ENCODE measurements at places on chromosomes 7 and 10. TPM values are rescaled to one million over a fixed set of nuclear protein-coding genes. Genes with fewer than 3 reads are reported as not detected.

NUDCD3 gene
- 44.8 TPM for total RNA-seq

ACBD7 gene
- total RNA-seq = 4.2 TPM

TMEM72 gene
- 1.3 TPM for total RNA-seq

GPR85 gene
- 0.32 TPM for total RNA-seq

MALRD1 gene
- total RNA-seq = 0.57 TPM

GSTK1 gene
- 221 TPM for total RNA-seq

GRCh38 chr7:63054191-63054661 is 944.4 kb upstream of the ZNF722 start:
- no peaks in the 10 kb centered on the region for H3K36me3 ChIP-seq
- H3K27me3 ChIP-seq = no peaks in the 10 kb centered on the region
- no peaks in the 10 kb centered on the region for H3K4me1 ChIP-seq
- H3K27ac ChIP-seq = no peak overlapping the region
- no peak overlapping the region for H3K4me3 ChIP-seq

DNA sequence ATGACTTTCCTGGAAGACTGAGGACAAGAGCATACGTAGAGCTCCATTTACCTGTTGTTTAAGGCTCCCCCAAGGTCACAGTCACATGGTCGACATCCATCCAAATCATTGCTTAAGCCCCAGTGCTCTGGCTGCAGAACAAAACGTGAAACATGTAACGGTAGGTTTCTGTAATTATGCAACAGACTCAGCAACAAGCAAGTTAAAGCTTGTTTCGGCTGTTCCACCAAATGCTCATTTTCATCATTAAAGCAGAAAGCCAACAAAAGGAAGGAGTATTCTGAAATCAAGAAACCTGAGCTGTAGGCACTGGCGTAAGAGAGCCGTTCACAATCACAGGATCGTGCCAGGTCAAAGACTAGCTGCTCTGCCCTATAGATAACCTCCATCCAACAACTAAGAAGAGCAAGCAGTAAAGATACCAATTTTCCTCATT is 30.0 kb downstream of the LAMB1 start:
- no peak overlapping the region for H3K27ac ChIP-seq
- no peaks in the 10 kb centered on the region for H3K27me3 ChIP-seq
- DNase-seq = peak; percentile 75
- H3K36me3 ChIP-seq = no peaks in the 10 kb centered on the region
- H3K4me3 ChIP-seq = no peak overlapping the region

- no peak overlapping the region for H3K27ac ChIP-seq
- no peak overlapping the region for H3K4me3 ChIP-seq
- H3K36me3 ChIP-seq = no peaks in the 10 kb centered on the region
- no peaks in the 10 kb centered on the region for H3K4me1 ChIP-seq
- no peak for DNase-seq
These were observed 3.4 kb downstream of the CLEC2L start for GRCh38 chr7:139526578-139527544.

GRCh38 chr7:39904077-39904486 is 46.0 kb upstream of the CDK13 start:
- H3K36me3 ChIP-seq = no peaks in the 10 kb centered on the region
- H3K27ac ChIP-seq = no peak overlapping the region
- peaks cover 4% of the 10 kb centered on the region for H3K4me1 ChIP-seq
- H3K27me3 ChIP-seq = no peaks in the 10 kb centered on the region
- no peak overlapping the region for H3K4me3 ChIP-seq

GRCh38 chr10:77591238-77591880 is 46.2 kb downstream of the KCNMA1 start:
- H3K27me3 ChIP-seq = no peaks in the 10 kb centered on the region
- no peaks in the 10 kb centered on the region for H3K4me1 ChIP-seq
- DNase-seq = no peak
- H3K27ac ChIP-seq = no peak overlapping the region
- H3K4me3 ChIP-seq = no peak overlapping the region
- H3K36me3 ChIP-seq = no peaks in the 10 kb centered on the region

DNA sequence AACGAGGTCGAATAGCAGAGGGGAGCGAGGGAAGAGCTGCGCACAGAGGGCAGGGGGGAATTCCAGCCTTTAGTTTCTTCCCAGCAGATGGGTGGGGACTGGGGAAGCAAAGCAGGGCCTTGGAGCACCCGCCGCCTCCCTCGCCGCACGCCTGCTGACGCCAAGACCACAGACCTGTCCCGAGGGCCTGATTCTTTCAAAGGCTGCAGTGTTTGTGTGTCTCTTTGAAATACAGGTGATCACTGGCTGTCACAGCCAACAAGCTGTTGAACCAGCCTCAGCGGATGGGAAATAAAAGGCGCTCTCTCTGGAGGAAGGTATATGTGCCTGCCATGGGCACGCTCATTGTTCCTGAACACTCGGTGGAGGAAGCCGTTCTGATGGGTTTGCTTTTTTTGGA is 119.3 kb downstream of the FAM53B start:
- H3K4me1 ChIP-seq = peaks cover 21% of the 10 kb centered on the region
- DNase-seq = no peak
- H3K4me3 ChIP-seq = no peak overlapping the region
- no peak overlapping the region for H3K27ac ChIP-seq
- no peaks in the 10 kb centered on the region for H3K36me3 ChIP-seq

DNA sequence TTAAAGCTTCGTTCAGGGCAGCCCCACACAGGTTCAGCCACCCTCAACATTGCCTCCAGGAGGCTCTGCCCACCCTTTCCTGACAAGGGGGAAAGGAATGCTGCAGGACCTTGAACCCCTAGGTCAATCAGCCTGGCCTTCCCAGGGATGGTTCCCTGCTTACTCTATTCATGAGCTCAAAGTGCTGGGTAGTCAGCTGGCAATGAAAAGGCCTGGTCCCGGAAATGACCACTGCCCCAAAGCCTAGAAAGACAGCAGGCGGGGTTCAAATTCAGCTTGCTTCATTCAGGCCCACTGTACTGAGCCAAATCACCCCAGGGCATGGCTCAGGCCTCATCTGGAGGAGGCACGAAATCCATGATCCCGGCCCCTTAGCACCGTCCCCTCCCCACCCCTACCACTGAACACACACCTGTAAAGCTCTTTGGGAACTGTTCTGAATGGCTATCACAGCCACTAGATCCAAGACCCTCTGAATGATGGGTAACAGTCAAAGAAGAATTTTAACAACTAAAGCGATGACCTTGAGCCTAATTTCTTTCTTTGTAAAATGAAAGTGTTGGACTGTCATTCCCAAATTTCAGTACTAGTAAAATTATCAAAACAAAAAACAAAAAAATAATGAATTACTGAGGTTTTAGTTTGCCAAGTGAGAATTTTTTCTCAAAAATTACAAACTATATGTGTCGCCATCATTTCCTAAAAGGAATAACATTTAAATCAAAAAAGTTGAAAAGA is 1.0 kb downstream of the URGCP start:
- DNase-seq = no peak
- no peaks in the 10 kb centered on the region for H3K36me3 ChIP-seq
- H3K27me3 ChIP-seq = no peaks in the 10 kb centered on the region
- H3K4me3 ChIP-seq = peak overlapping the region; percentile 54
- H3K27ac ChIP-seq = peak overlapping the region; percentile 79

DNA sequence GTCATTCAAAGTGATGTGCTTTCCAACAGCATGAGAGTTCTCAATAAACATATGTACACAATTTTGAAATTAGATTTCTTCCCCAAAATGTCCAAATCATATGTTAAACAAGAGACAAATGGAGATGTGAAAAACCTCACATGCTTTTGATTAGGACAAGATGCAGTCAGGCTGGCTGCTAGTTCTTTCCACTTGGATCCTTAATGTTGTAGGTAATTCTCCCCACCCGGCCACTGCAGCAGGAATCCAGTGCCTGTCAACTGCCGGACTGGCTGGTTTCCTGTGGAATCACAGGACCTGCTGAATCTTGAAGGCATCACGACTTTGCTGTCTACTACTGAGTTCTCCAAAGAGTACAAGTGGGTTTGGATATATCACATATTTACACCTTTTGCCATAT is 138.6 kb upstream of the AKR1E2 start:
- no peak overlapping the region for H3K4me3 ChIP-seq
- H3K36me3 ChIP-seq = no peaks in the 10 kb centered on the region
- H3K4me1 ChIP-seq = no peaks in the 10 kb centered on the region
- H3K27me3 ChIP-seq = no peaks in the 10 kb centered on the region
- no peak overlapping the region for H3K27ac ChIP-seq

DNA sequence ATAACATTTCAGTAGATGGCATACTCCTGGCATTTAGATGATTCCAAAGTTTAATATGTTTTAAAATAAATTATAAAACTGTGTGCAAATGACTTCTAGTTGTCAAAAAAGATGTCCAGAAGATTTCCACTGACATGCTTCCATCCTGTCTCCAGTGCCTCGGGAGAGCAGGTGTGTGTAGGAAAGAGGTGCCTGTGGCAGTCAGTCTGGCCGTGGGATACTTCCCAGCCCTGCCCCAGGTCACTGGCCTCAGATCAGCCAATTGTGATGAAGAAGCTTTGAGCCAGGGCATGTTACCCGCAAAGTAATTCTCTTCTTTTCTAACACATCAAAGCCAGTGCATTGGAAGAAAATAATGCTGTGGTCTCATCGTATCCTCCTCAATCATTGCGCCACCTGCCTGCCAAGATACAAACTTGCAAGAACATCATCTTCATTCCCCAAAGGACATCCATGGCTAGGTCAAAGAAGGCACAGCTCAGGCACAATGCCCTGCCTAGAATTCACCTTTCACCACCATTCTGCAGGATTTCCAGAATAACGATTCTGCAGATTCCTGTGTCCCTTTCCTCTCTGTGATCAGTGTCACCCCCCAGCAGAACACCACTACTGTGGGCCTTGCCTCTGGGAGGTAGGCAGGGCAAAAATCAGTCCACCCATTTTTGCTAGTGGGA is 6.3 kb upstream of the KCNMA1 start:
- DNase-seq = peak; percentile 44
- H3K36me3 ChIP-seq = no peaks in the 10 kb centered on the region
- H3K4me1 ChIP-seq = no peaks in the 10 kb centered on the region
- H3K4me3 ChIP-seq = no peak overlapping the region

DNA sequence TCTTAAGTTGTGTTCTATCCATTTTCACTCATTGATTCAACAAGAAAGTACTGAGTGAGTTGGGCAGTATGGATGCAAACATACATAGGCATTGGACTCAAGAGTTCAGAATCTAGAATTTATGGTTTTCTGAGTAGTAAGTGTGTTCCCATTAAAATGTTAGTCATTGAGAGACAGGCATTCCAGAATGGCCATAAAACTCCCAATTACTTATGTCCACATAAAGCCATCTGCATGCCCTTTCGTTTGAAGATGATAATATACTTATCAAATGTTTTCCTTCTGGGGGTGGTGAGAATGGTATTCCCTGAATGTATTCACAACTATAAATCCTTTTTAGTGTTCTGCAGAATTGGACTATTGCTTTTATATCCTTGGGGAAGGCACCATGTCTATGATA is 131.6 kb downstream of the CD36 start:
- H3K27ac ChIP-seq = no peak overlapping the region
- H3K27me3 ChIP-seq = no peaks in the 10 kb centered on the region
- DNase-seq = no peak
- no peak overlapping the region for H3K4me3 ChIP-seq
- no peaks in the 10 kb centered on the region for H3K36me3 ChIP-seq

DNA sequence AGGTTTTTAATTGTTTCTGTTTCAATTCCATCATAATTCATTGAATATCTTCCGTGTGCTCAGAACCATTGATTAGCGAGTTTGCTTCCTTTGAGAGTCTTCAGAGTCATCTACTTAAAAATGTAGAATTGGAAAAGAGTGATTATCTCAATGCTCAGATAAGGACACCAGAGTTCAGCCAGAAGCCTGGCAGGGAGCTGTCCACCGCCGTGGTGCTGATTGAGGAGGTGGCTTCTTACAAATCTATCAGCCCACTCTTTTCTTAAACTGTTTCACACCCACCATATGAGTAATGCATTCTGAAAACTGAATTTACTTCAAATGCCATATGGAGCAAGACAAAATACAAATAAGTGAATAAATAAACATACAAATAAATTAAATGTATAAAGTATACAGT is 79.3 kb downstream of the INSYN2A start:
- H3K4me1 ChIP-seq = no peaks in the 10 kb centered on the region
- no peak overlapping the region for H3K4me3 ChIP-seq
- peak; percentile 82 for DNase-seq
- H3K36me3 ChIP-seq = no peaks in the 10 kb centered on the region
- no peaks in the 10 kb centered on the region for H3K27me3 ChIP-seq

- DNase-seq = no peak
- H3K4me1 ChIP-seq = peaks cover 18% of the 10 kb centered on the region
- H3K27ac ChIP-seq = no peak overlapping the region
- no peak overlapping the region for H3K4me3 ChIP-seq
These were observed 31.5 kb downstream of the SLC18A2 start for GRCh38 chr10:117272195-117273076.

DNA sequence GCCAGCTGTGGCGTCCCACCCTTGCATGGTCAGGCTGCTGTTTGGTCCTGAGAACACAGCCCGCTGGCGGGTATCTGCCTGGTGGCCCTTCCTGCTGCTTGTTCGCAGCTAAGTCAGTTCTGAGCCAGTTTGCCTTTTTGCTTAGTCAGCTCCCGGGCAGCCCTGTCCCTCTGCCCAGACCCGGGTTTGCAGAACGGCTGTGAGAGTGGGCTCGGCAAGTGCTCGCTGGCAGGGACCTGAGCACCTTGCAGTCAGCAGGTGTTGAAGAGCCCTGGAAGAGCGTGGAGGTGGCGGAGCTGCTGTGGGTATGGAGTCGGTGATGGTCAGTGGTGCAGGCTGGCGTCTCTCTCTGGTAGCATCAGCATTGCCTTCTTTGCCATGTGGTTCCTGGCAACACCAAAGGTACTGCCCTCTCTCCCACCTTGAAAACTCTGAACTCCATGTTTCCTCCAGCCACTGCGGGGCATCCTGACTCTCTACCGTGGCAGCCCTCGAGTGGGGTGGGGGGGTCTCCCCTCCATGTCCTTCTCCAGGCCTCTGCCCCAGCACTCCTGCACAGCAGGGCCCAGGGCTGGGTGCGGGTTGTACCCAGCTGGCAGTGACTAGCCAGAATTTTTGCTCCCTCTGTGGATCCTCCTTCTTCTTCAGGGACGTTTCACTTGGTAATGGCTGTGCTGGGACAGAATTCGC is 4.6 kb downstream of the INPP5A start:
- no peaks in the 10 kb centered on the region for H3K36me3 ChIP-seq
- no peaks in the 10 kb centered on the region for H3K27me3 ChIP-seq
- DNase-seq = no peak
- H3K27ac ChIP-seq = no peak overlapping the region
- no peak overlapping the region for H3K4me3 ChIP-seq

DNA sequence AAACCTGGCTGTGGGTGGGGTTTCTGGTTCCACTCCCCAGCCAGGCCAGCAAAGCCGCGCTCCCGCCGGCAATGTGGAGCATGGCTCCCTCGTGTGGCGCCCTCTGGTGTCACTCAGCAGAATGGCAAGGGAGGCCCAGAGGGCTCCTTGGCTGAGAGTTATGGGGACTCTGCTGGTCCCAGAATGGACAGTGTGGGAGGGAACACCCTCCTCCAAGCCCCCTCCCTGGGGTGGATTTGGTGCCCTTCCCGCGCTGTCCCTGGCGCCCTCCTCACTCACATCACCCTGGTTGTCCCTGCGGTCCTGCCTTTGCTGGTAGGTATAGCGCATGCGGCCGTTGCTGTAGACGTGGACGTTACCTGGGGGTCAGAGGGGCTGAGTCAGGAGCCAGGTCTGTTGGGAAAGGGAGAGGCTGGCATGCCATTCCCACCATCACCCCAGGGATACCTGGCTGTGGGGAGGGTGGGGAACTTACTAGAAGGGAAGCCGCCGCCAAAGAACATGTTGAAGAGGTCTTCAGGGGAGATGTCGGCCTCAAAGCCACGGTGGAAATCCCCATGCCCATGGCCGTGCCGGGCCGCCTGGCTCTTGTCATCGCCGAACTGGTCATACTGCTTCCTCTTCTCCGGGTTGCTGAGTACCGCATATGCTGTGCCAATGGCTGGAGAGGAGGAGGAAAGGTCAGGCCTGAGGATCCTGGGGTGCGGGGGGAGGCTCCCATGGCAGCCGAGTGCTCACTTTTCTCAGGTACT is 14.0 kb downstream of the DNAJB12 start:
- peak; percentile 70 for DNase-seq
- H3K27me3 ChIP-seq = no peaks in the 10 kb centered on the region
- no peak overlapping the region for H3K27ac ChIP-seq
- no peaks in the 10 kb centered on the region for H3K4me1 ChIP-seq
- no peak overlapping the region for H3K4me3 ChIP-seq
